ENCODE measurements at places on chromosomes 7 and 10.

GRCh38 chr7:142443216-142444010 is 185.6 kb upstream of the PRSS58 start:
- DNase-seq: no peak

DNA sequence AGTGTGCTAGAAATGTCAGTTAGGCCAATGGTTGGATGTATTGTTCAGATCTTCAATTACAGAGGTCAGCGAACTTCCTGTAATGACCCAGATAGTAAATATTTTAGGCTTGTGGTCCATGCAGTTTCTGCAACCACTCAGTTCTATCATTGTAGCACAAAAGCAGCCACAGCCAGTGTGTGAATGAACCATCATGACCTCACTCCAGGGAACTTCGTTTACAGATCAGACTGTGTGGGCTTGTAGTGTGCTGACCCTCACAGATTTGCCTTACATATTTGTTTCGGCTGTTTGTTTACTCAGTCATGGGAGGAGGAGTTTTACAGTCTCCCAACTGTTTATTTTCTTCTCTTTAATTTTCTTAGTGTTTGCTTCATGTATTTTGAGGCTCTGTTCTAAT is 55.4 kb downstream of the LANCL2 start:
- DNase-seq: no peak

DNA sequence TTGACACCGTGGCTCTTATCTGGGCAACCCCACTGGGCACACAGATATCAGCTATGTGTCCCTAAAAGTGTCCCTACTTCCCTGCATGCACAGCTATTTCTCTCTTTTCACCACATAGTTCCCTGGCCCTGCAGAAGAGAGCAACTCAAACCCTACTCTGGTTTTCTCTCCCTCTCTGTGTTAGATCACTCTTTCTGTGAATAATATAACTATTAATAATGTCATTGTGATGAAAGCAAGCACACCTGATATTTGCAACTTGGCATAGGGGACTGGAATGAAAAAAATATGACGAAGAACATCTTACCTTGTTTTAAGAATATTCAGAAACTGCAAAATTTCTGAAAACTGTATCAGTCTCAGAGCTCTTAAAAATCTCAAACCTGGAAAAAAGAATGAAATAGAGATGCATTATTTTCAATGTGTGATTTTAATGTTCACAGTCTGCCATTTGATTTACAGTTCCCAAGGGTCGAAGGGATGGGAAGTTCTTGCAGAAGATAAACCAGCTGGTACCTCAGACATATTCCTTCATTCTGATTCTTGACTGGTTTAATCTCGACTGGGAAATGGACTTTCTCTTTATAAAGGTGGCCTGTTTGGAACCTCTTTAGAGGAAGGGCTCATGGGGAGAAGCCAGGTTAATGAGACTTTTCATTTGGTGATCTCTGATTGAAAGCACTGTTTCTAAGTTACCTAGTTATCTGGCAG is 516.8 kb downstream of the KCNMA1 start:
- DNase-seq: no peak

DNA sequence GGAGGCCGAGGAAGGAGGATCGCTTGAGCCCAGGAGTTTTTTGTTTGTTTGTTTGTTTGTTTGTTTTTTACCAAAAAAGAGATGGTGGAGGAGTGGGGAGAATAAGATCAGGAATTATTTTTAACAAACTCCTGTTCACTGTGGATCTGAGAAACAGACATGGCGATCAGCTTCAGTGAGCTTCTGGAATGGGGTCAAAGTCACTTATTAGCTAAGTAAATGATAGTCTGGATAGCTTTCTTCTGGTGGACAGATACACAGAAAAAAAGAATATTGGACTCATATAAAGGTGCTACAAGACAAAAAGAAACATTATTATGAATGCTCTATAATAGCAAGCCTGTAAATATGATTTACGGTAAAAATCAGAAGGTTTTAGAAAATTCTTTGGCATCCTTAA is 85.1 kb downstream of the POU6F2 start:
- DNase-seq: no peak

GRCh38 chr7:149071641-149072437 is 18.7 kb downstream of the ZNF786 start:
- DNase-seq: no peak

DNA sequence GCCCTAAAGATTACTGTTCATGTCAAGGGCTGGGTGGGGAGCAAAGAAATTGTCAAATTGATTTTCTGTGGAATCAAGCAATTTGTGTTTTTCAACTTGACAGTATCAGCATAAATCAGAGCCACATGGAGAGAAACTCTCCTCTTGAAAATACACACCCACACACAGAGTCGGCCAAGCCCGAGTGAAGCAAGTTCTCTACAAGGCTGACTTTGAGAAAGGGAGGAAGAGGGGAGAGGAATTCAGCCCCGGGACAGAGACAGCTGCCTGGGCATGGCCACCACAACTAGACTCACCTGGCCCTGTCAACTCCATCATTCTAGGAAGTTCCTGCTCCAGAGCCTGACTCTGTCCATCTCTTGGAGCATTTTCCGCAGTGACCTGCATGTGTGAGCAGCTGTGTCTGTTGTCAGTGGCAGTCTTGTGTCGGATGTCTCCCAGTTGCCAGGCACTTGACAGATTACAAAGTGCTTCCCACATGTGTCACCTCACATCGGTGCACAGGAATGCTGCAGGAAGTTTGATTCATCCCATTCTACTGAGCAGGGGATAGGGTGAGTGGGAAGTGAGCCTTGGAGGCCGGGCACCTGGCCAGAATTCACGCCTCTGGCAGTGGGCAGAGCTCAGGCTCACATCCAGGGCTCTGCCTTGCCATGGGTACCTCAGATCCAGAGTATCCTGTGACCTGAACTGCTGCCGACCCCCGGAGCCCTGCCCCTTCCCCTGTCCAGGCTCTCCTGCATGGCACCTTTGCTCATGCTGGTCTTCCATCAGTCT is 37.9 kb downstream of the ADAM12 start:
- DNase-seq: no peak

DNA sequence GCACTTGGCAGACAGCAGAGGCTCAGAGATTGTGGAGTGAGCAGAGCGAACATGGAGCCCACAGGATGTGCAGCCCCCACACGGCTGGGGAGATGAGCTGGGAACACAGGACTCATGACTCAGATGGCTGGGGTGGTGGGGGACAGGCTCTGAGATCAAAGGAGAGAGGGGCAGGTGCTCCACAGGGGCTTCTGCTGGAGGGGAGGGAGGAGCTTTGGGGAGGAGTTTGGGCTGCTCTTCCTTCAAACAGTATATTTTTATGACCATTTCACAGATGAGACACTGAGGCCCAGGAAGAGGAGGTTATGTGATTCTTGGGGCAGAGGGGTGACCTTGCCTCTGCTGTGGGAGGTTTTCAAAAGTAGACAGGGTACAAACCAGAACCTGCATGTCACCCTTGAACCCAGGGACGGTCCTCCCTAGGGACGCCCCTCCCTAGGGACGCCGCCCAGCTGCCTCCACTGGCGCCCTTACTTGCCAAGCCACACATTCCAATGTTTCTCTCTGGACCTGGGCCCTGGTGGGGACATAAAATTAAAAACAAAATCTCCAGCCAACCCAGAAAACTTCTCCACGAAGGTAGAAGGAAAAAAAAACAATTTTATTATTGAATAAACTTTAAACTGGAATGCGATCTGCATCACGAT is 981 bp upstream of the CRYGN start:
- no peak for DNase-seq

DNA sequence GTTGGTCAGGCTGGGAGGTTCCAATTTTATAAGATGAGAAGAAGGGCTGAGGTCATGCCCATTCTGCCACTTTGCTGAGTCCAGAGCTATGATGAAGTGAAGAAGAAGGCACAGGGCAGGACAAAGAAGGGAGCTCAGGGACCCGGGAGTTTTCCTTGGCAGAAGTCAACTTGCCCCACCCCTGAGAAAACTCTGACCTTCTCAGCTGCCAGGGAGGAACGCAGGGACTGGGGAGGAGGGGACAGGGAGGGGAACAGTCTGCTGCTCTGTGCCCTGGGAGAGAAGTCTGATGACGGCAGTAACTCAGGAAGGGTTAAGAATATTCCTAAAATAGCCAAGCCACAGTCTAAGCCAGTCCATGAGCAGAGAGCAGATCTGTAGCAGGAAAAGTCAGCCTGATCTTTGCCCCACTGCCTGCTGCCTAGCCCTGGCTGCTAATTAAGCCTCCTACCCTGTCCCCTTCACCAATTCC is 11.7 kb downstream of the ADIRF start:
- DNase-seq: no peak
